ENCODE measurements at places on chromosomes 2 and 18.

- DNase-seq = no peak
Observed at GRCh38 chr2:206158563-206159345, 490 bp downstream of the NDUFS1 start.

GRCh38 chr2:176501617-176502016 is 232.4 kb downstream of the MTX2 start:
- no peak for DNase-seq

DNA sequence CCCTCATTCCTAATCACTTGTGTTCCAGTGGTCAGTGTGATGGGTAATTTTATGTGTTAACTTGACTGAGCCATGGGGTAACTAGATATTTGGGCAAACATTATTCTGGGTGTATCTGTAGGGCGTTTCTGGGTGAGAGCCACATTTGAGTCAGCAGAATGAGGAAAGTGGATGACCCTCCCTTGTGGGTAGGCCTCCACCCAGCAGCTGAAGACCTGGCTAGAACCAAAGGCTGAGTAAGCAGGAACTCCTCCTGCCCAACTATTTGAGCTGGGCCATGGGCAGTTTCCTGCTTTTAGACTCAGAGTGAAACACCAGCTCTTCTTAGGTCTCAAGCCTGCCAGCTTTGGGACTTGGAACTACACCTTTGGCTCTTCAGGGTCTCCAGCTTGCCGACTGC is 141.8 kb downstream of the ACKR3 start:
- no peak for DNase-seq

DNA sequence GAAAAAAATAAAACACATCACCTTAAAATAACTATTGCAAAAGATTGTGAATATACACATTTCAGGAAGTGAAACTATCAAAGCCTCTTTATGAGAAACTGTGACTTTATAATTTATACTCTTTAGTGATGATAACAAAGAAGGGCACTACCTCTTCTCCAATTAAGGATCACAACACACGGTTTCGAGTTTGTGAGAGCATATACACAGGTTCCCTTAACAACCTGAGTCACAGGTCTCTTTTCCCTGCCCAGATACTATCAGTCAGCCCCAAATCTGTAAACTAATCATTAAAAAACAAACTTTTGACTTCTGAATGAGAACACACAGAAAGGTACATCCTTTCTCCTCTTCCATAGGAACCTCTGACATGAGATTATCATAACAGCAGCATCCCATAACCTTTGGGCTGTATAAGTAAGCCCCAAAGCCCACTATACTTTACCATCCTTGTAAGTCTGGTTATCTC is 44.9 kb downstream of the PTPN2 start:
- no peak for DNase-seq

DNA sequence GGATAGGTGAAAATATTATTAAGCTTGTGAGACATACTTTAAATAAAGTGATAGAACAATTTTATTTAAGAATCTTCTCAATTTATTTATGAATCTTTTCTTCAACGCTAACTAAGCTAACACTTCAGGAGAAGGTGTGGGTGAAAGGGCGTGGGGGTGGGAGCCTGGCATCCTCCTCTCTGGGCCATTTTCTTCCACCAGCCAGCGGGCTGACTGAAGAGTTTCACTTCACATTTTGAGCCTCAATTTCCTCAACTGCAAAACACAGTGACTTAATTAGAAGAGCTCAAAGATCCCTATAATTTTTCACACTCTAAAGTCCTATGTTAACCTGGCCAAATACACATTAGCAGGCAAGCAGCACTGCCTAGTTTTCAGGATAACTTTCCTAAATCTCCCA is 94.8 kb downstream of the FTCDNL1 start:
- DNase-seq = no peak

DNA sequence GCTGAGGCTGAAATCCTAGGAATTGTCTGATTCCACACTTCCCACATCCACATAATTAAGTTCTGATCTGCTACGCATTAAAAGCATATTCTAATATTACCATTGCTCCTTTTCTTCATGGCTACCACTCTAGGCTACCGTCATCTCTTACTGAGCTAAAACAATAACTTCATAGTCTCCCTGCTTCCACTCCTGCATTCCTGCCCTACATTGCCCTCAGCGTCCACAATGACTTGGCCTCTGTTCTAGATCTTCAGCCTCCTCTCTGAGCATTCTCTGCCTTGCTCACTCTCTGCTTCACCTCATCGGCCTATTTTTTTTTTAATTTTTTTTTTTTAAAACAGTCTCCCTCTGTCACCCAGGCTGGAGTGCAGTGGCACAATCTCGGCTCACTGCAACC is 15.8 kb upstream of the TLK1 start:
- no peak for DNase-seq

- DNase-seq = no peak
Observed at GRCh38 chr2:62287282-62287681, 91.4 kb downstream of the B3GNT2 start.
